Left kidney (tissue), 8 donors: ENCODE measurements at places on chromosomes 5 and 9.

GRCh38 chr5:126939887-126940286 is 90.5 kb downstream of the MARCHF3 start:
- no peak for DNase-seq

- DNase-seq, result peak; percentile 89
Measured at GRCh38 chr5:55159763-55160492, at the start of gene GPX8. Gene GPX8 (plus strand): TSS chr5:55160171. CDS start chr5:55160193, 22 bp downstream.

GRCh38 chr5:43573058-43573457 is 16.2 kb upstream of the PAIP1 start:
- no peak for DNase-seq

GRCh38 chr5:16799796-16800195 is 136.3 kb downstream of the MYO10 start:
- no peak for DNase-seq
